Activated CD8-positive, alpha-beta T cell treated with anti-CD3 and anti-CD28 coated beads for 36 hours (primary cell): ENCODE measurements at places on chromosomes 5 and 9.

DNA sequence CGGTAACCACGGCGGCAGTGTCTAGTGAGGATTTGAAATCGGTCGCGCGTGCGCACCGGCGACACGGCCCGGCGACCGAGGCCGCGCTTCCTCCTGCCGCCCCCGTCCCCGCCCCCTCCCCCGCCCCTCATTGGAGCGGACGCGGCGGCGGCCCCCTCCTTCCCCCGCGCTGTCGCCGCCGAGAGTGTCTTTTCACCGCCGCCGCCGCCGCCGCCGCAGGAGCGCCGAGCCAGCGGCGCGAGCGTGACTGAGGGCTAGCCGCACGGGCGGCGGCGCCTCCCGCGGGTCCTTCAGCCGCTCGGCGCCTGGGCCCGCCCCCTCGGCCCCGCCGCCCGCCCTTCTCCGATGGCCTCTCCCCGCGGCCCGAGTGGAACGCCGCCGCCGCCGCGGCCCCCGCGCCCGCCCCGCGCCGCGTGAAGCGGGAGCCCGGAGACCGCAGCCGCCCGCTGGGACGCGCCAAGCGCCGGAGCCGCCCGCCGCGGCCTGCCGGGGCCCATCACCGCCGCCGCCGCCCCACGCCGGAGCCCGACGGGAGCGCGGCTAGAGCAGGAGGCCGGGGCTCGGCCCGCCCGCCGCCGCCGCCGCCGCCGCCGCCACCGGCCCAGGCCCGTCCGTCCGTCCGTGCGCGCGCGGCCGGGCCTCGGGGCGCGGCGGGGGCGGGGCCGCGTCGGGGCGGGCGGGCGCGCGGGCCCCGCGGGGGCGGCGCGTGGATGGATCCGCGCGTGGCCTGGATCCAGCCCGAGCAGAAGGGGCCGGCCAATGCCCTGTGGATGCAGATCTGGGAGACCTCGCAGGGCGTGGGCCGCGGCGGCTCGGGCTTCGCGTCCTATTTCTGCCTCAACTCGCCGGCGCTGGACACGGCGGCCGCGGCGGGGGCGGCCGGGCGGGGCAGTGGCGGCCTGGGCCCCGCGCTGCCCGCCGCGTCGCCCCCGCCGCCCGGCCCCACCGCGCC, at the start of gene TENT4A:
TENT4A (plus strand) TSS at position 159 of the 952 bp plus-strand sequence; CDS start at position 711, 552 bp downstream.
- no peak for DNase-seq

GRCh38 chr5:81971712-81972491, at the start of gene ATG10:
Gene ATG10 (plus strand): TSS chr5:81972023. CDS start chr5:81987571, 15,548 bp downstream.
- DNase-seq, result peak; percentile 89

DNA sequence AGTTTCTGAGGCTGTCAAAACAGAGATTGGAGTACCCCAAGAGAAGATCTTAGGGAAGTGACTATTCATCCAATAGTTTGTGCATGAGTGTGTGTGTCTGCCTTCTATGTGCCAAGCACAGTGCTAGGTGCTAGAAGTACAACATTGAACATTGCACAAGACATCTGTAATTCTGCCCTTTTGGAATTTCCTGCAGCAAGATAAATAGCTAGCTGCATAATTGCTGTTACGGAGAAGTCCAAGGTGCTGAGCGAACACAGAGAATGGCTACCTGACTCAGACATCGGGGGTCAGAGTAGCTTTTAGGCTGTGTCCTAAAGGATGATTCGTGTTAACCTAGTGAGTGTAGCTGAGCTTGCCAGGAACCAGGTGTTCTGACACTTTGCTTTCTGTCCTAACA, 44.8 kb downstream of the PAPPA start:
- no peak for DNase-seq

- no peak for DNase-seq
Observed at GRCh38 chr5:149799119-149799623, 69.1 kb downstream of the PPARGC1B start.

DNA sequence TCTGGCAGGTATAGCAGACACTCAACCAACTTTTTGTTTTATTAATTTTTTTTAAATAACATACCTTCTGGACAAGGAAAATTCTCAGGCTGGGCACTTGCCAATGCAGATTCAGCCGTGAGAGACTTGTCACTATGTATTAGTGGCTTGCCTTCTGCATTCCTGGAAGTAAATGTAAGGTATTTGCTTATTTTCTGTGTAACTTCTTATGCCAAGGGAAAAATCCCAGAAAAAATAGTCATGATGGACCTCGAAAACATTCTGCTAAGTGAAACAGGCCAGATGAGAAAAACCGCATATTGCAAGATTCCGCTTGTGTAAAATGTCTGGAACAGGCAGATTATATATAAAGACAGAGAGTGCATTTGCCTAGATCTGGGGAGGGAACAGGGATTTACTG, 260.3 kb upstream of the DAPK1 start:
- DNase-seq, result no peak

DNA sequence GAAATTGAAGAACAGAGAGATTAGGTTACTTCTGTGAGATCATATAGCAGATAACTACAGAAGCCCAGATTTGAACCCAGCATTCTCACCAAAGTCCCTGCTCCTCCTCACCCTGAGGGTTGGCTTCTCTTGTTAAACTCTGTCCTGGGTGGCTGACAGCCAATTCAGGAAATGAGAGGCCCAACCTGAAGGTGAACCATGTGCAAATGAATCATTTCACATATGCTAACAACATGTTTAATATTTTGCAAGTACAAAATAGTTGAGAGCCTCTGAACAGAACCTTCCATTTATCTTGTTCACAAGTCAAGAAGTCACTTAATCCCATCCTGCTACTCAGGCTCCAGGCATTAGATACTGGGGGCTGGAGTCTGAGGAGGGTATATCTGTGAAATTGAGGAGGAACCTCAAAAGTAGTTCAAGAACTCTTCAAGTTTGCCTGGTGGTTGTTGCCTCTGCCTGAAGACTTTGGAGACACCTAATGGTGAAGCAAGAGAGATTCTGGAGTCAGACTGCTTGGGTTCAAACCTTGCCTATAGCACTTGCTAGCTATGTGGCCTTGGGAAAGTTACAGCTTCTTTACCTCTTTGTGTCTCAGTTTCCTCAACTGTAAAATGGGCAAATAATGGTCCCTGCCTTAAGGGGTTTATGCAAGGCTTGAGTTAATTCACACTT, 564.0 kb downstream of the PSAT1 start:
- DNase-seq, result no peak

DNA sequence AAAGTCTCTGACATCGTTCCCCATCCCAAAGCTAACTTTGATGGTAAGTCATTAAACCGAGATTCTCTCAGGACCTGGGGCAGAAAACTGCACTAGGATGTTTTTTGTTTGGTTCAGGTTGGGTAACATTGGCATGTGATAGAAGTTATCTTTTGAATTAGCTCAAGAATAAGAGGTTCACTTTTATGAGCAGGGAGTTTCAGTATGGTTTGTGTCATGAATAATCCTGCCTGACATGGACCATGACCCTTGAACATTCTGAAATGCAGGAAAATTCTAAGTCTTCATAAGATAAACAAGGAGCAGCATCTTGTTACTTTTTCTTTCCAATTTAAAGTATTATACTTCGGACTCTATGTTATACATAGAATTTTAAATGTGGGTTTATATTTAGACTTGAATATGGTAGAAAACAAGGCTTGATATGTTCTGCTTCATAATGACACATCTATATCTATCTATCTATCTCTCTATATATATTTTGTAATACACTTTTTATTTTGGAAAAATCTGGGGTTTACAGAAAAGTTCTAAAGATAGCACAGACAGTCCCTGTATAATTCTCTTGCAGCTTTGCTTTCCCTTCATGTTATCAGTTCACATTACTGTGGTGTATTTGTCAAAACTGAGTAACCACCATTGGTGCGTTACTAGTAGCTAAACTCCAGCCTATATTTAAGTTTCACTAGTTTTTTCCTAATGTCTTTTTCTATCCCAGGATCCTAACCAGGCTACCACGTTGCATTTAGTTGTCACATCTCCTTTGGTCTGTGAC, 102.7 kb upstream of the TAF11L2 start:
- DNase-seq, result no peak

DNA sequence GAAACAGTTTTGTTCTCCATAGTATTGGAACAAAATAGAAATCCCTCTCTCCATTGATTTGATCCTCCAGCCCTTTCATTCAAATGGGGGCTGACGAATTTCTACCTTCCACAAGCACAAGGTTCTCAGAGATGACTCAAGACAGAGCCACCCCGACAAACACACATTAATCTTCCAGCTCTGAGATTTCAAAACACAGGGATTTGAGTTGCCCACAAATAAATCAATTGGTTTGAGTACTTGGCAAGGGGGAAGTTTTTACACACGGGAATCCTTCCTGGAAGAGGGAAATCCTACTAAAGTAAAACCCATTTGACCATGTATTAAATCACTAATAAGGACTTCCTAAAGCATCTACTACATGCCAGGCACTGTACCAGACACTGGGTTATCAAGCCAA, 5.4 kb downstream of the ADRA1B start:
- DNase-seq, result no peak

GRCh38 chr5:169351721-169352120, 50.8 kb upstream of the SLIT3 start:
- DNase-seq, result no peak

DNA sequence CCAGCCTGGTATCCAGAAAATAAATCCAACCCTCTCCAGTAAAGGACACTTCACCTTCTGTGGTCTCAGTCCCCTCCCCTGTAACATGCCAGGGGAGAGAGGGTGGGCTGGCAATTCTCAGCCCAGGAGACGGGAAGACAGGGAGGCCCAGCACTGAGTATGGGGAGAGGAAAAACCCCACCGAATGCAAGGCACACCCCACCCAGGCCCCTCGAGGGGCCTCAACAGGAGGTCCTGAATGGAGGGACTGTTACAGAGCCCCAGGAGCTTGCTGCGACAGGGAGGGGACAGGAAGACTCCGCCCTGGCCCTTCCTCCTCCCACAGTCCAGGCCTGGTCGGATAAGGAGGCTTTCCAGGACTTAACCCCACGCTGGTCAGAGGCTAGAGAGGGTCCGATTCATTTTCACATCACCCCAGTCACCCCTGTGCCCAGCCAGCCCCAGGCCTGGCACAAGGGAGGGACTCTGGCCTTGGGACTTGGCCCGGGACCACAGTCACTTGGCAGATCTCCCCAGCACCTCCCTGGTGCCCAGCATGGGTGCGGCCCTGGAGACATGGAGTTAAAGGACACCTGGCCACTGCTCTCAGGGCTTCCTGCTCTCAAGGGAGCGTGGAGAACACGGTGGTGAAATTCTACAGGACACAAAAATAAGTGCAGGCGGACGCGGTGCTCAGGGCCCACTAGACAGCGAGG, 44.9 kb upstream of the STXBP1 start:
- no peak for DNase-seq

GRCh38 chr5:114657342-114658130, 295.7 kb downstream of the KCNN2 start:
- no peak for DNase-seq

- DNase-seq, result no peak
Observed at GRCh38 chr9:75490326-75490725, 400.1 kb upstream of the PCSK5 start.

DNA sequence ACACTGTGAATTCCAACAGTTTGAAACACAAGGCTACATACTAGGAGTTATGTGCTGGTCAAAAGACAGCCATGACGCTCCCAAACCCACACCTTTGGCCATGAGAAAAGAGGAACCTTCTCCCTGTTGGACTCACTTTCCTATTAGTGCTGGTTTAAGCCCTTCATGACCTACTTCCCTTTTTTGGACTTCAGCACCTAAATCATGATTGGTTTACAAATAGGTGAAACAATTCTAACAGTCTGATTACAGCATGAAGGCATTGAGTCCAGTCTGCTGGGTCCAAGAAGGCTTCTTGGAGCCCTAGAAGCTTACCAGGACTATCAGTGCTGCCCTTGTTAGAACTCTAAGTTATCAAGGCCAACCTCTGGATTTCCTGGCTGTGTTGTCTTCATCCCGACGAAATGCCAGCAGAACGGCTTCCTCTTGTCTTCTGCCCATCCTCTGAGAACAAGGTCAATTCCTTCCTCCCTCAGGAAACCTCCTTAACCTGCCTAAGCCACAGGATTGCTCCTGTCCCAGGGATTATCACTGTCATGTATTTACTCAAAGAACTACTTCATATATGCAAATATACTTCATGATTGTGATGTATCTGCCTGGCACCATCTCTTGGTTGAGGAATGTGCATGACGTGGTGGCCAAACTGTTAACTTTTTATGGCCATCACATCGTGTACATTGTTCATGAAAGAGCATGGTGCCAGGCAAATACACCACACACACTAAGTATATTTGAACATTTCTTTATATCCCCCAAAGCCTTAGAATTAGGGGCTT, 83.6 kb downstream of the ANKH start:
- no peak for DNase-seq

- DNase-seq, result peak; percentile 7
Observed at GRCh38 chr5:72107131-72107900, at the start of gene MAP1B. Gene MAP1B (plus strand): TSS chr5:72107475. CDS start chr5:72107532, 57 bp downstream.

DNA sequence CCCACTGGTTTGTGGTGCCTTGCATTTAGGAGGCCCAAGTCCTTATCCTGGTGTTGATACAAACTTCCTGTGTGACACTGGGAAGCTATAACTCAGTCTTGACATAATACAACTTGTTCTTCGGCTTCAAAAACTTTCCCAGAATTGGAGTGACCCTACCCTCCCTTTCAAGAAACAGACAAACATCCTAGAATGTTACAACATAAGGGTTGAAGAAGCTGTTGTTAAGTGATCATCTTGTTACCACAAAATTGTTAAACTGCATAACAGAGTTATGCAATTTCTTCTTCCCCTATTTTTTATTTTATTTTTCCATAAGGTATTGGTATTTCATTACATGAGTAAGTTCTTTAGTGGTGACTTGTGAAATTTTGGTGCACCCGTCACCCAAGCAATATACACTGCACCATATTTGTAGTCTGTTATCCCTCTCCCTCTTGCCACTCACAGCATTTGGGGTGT, 21.3 kb downstream of the TLR4 start:
- no peak for DNase-seq

DNA sequence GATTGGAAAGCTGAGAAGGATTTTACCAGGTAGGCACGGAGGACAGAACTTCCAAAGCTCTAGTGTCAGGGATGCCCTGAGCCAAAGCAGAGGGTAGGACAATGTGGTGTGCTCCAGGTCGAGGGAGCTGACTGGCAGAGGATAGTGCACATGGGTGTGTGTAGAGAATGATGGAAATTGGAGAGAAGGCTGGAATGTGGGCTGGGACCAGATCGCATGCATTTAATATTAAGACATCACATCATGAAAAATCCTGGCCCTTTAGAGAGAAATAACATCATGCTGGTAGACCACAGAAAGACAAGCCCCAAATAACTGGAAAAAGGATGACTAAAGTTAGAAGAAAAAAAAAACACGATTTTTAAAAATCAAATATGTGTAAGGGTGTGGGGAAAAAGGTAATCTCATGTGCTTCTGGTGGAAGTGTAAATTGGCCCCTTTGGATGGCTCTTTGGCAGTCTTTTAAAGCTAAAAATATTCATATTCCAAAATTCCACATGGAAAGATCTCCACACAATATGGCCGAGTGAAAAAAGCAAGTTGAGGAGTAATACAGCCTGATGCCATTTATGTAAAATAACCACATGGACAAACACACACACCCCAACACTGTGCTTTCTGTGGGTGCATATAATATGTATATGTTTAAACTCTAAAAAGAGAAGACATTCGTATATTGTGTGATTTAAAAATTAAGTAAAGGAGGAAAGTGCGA, 67.0 kb upstream of the TGFBR1 start:
- DNase-seq, result no peak

DNA sequence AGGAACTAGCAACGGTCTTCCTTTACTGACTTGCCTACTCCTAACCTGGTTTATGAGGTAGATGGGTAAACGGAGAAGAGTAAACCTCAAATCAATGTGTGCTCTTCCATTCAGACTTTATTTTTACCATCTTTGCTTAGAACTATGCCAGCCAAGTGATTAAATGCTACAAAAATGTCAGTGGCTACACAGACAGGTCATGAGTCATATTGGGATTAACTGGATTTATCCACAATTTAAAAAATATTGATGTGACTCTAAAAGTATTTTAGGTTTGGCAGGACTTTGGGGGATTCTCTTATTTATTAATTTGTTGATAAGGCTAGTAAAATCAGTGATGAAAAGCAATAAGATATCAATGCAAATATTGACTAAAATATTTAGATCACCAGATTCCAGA, 275.0 kb downstream of the PLK2 start:
- DNase-seq, result no peak
